Activated CD4-positive, alpha-beta T cell treated with anti-CD3 and anti-CD28 coated beads, Interleukin-10, Interleukin-2, amounts not matched to agents 100 ng/mL and 50 ng/mL, durations not matched to agents 16 hours and 8 hours (primary cell): ENCODE measurements at places on chromosomes 7 and 10.

DNA sequence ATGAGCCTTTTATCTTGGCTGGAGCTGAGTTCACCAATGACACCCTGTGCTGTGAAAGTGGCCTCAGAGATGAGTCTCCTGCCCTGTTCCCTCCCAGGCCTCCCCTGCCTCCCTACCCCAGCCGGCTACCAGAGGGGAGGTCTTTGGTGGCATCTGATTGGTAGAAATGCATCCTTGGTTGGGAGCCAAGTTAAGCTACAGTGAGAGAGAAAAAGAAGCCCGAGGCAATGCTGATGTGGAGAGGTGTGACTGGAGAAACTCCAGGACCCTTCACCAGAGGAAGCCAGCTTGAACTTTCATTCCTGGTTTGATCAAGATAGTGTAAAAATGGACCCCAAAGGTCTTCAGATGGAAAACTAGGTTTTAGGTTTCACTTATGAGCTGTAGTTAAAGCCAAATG, 191.1 kb upstream of the TCF7L2 start:
- DNase-seq, result no peak

DNA sequence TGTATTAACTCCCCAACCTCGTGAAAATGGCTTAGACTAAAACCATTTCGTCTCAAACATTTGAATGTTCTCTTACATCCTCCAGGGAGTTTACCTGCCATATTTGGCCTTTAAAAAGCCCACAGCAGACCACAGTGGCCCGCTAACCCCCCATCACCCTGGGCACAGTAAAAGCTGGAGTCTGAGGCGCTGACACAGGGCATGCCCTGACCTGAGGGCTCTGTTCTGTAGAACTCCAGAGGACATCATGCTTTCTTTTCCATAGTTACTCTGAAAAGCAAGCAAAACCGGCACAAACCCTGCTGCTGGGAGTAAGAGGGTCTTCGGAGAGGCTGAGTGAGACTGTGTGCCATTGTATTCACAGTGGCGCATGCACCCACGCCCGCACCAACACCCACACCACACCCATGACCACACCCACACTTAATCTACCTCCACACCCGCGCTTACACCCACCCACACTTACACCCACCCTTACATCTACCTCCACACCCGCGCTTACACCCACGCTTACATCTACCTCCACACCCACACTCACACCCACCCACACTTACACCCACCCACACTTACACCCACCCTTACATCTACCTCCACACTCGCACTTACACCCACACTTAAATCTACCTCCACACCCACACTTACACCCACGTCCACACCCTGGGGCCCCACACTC, 32.1 kb downstream of the LRRC27 start:
- DNase-seq, result no peak

GRCh38 chr10:2119316-2119715, 382.0 kb upstream of the ADARB2 start:
- DNase-seq, result no peak

DNA sequence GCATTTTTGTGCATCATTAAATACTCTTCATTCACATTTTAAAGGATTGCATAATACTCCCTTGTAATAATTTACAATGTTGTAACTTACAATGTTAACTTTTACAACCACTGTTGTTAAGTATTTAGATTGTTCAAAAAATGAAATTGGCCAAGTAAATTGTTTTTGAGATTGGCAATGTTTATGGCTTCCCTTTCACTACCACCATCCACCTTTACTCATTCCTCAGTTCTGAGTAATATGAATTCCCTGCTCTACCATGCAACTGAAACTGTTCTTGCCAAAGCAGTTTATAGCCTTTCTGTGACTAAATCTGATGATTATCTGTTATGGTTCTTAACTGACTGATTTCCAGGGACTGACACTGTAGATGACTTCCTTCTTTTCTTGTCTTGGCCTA, 80.5 kb upstream of the TMEM106B start:
- DNase-seq, result peak; percentile 10

GRCh38 chr7:149104749-149105148, 14.2 kb upstream of the ZNF786 start:
- DNase-seq, result no peak

DNA sequence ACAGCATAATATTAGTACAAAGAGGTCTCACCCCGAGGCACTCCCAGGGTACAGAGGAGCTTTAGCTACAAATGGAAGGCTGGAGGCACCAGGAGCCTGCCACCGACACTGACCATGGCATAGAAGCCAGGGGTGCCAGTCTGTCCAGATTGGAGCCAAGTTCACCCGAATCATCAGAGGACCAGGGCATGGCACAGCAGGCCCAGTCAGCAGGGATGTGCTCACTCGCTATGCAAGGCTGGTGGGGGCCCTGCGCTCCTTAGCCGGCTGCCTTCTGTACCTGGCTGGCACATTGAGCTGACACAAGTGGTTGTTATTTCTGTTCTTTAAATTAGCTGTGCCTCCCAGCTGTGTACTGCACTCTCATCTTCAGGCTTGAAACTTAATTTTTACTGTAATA, 149.3 kb downstream of the TCERG1L start:
- DNase-seq, result no peak

DNA sequence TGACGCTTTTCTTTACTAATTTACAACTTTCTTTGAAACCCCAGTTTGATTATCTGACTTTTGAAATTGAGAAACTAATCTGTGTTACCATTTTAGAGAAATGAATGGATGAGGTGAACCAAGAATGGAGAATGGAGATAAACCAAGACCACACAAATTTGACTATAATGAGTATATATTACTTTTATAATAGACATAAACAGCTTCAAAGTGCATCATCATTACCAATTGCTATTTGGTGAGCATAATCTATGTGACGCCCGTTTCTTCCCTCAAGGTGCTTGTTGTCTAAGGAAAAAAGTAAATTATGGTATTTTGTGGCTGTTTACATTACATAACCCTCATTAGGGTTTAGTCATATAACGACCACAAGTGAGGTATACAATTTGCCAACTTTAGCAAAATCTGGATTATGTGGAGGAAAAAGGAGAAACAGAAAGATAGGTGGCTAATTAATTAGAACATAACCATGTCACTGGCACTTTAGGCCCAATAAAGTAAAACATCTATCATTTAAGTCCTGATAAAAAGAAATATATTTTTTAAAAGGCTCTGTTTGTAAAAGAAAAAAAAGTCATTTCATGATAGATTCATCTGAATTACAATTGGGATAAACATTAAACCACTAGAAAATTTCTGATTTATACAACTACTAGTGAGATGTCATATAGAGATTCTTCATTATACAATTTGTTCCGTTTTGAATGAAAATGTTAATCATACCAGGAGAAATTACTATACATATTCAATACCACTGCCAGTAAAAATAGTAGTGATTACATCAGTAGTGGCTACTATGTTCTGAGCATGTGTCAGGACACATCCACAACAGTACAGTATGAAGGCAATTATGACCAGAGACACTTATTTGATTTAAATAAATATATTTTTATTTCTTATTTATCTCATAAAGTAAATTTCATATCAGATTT, 118.2 kb upstream of the FAM133B start:
- peak; percentile 81 for DNase-seq

DNA sequence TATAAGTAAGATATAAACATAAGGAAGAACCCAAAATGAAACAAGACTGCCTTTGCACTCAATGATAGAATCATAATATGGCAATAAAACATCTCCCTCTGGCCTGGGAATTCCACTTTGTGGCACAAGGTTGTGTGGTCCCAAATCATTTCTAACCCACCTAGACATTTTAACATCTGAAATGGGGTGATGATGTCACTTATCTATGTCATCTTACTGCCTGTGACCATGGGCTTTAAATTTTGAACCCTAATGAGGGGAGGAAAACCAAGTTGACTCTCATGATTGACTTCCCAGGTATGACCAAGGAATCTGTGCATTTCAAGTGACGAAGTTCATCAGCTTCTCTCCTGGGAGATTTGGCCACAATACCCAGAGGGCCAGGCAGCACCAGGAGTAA, 24.5 kb upstream of the ACSM6 start:
- no peak for DNase-seq

DNA sequence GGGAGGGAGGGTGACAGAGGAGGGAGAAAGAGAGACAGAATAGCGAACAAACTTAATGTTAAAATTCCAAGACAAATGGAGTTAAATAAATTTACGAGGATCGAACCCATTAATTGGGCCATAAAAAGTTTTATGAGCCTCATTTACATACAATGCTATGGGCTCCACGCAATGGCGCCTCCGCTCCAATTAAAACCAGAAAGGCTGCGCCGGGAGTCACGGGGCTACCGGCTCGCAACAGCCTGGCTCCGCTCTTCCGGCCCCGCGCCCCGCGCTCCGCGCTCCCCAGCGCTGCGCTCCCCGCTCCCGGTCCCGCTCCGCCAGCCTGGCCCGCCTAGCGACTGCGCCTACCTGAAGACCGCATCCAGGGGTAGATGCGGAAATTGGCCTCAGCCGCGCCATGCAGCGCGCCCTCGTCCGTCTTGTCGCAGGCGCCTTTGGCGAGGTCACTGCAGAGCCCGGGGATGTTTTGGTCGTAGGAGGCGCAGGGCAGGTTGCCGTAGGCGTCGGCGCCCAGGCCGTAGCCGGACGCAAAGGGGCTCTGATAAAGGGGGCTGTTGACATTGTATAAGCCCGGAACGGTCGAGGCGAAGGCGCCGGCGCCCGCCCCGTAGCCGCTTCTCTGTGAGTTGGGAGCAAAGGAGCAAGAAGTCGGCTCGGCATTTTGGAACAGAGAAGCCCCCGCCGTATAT, 513 bp downstream of the HOXA7 start:
- no peak for DNase-seq
